ENCODE measurements at places on chromosomes 13 and 19. TPM values are rescaled to one million over a fixed set of nuclear protein-coding genes. Genes with fewer than 3 reads are reported as not detected.

ZNF723 gene
- total RNA-seq, result not detected

UTP14C gene
- total RNA-seq, result 26.0 TPM

FFAR2 gene
- 0.92 TPM for total RNA-seq

MCF2L gene
- total RNA-seq, result 34.9 TPM

ENOX1 gene
- 0.41 TPM for total RNA-seq

LRRC63 gene
- total RNA-seq, result 3.6 TPM

GRCh38 chr19:53365899-53366493, 491 bp downstream of the ZNF525 start:
- H3K36me3 ChIP-seq, result no peaks in the 10 kb centered on the region
- peak overlapping the region; percentile 84 for H3K4me3 ChIP-seq
- H3K27ac ChIP-seq, result peak overlapping the region; percentile 66
- no peaks in the 10 kb centered on the region for H3K4me1 ChIP-seq
- H3K27me3 ChIP-seq, result no peaks in the 10 kb centered on the region

GRCh38 chr19:47093841-47094240, 19.7 kb downstream of the ZC3H4 start:
- peaks cover 54% of the 10 kb centered on the region for H3K4me1 ChIP-seq
- peaks cover 19% of the 10 kb centered on the region for H3K36me3 ChIP-seq
- H3K4me3 ChIP-seq, result no peak overlapping the region
- no peaks in the 10 kb centered on the region for H3K27me3 ChIP-seq

DNA sequence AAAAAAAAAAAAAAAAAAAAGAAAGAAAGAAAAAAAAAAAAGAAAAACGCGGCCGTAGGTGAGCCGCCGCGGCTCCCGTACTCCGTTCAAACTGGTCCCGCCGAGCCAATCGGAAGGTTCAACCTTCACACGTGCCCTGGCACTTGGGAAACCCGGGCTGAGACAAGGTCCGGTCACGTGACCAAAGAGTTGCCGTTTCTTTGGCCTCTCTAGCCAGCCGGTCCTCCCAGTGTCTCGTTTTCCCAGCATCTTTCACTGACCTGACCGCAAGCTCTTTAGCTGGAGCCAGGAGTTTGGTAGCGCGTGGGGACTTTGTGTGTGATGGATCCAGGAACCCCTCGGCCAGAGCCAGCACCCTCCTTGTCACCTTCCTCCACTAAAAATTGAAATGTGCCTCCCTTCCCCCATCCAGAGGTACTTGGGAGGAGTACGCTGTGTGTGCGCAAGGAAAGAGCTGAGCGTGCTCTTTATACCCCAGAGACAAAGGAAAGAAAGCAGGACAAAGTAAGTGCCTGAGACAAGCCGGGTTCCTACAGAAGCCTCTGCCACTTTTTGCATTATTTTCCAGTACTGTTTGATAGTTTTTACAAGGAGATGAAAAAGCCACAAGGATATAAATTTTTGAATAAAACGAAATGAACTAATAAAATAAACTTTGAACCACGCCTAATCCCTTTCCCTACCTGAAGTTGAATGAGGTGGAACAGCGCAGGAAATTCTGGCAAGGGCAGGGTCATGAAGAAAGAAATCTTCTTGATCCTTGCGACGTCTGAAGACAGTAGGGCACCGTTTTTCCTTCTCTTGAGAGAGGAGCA, 959 bp downstream of the TNPO2 start:
- H3K36me3 ChIP-seq, result peaks cover 13% of the 10 kb centered on the region
- peak overlapping the region; percentile 94 for H3K4me3 ChIP-seq
- peak overlapping the region; percentile 95 for H3K27ac ChIP-seq
- peaks cover 21% of the 10 kb centered on the region for H3K4me1 ChIP-seq
- DNase-seq, result peak; percentile 94
- no peaks in the 10 kb centered on the region for H3K27me3 ChIP-seq

- H3K4me3 ChIP-seq, result no peak overlapping the region
- no peaks in the 10 kb centered on the region for H3K4me1 ChIP-seq
- DNase-seq, result no peak
- no peak overlapping the region for H3K27ac ChIP-seq
Observed at GRCh38 chr13:64371045-64371444, 2859.1 kb downstream of the PCDH9 start.

DNA sequence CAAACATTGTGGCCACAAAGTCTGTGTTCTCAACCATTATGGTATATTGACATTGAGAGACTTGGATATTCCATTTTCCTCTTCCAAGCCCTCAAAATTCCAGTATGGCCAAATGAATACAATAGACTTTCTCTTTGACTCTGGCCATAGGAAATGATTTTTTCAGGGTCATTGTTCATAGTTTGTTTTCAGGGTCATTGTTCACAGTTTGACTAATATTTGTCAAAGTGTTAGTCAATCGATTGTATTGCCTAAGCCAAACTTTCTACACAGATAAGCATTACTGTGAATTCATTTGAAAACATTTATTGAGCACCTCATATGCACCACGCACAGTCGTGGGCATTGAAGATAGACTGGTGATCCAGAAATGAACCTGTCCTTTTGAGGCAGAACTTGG, 22.9 kb upstream of the FAM216B start:
- H3K4me3 ChIP-seq, result no peak overlapping the region
- H3K27ac ChIP-seq, result no peak overlapping the region
- no peak for DNase-seq
- no peaks in the 10 kb centered on the region for H3K36me3 ChIP-seq
- no peaks in the 10 kb centered on the region for H3K4me1 ChIP-seq
- H3K27me3 ChIP-seq, result no peaks in the 10 kb centered on the region

DNA sequence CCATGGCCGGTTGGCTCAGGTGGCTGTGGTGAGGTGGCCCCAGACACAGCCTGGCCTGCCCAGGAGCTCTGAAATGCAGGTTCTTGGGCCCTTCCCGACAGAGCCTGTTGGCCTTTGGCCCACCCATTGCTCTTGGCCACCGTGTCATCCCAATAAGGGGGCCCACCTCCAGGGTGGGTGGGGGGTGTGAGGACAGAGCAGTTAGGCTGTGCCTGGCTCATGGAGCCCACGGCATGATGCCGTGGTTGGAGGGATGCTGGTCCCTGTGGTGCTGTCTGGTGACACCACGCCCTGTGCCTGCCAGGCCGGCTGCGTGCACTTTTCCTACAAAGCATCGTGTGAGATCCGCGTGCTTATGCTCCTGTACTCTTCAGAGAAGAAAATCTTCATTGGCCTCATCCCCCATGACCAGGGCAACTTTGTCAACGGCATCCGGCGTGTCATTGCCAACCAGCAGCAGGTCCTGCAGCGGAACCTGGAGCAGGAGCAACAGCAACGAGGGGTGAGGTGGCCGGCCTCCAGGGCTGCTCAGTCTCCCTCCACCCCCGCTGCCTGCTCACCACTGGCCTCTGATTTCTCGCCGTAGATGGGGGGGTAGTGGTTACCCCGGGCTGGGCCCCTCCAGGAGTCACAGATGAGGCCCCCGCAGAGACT, 7.6 kb downstream of the PNKP start:
- peaks cover under 1% of the 10 kb centered on the region for H3K4me1 ChIP-seq
- H3K27ac ChIP-seq, result no peak overlapping the region
- H3K36me3 ChIP-seq, result peaks cover 65% of the 10 kb centered on the region
- no peaks in the 10 kb centered on the region for H3K27me3 ChIP-seq
- DNase-seq, result no peak
- H3K4me3 ChIP-seq, result no peak overlapping the region

- no peak overlapping the region for H3K4me3 ChIP-seq
- peaks cover 4% of the 10 kb centered on the region for H3K4me1 ChIP-seq
- no peaks in the 10 kb centered on the region for H3K36me3 ChIP-seq
- H3K27me3 ChIP-seq, result no peaks in the 10 kb centered on the region
Observed at GRCh38 chr13:41413872-41414271, 43.5 kb upstream of the RGCC start.

- H3K4me3 ChIP-seq, result no peak overlapping the region
- H3K27ac ChIP-seq, result no peak overlapping the region
- H3K4me1 ChIP-seq, result peaks cover 21% of the 10 kb centered on the region
- no peaks in the 10 kb centered on the region for H3K36me3 ChIP-seq
- DNase-seq, result no peak
Observed at GRCh38 chr13:114076329-114077090, 55.9 kb downstream of the RASA3 start.

DNA sequence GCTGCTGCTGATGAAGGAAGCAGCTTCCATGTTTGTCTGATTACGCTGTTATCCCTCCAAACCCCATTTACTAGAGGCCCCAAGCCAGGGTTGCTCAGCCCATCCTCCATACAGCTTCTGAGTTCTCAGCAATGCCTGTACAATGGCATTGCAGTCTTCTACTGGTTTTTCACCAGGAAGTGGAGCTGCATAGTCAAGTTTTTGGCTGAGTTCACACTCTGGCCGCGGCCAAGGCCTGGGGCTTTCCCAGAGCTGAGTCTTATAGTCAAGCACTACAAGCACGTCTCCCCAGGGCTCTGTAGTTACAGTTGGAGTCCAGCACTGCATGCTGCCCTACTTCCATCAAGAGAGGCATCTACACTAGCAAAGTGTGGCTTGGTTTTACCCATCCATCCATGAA, 182.5 kb downstream of the POU4F1 start:
- no peaks in the 10 kb centered on the region for H3K36me3 ChIP-seq
- H3K4me3 ChIP-seq, result no peak overlapping the region
- no peaks in the 10 kb centered on the region for H3K4me1 ChIP-seq
- no peak overlapping the region for H3K27ac ChIP-seq
- no peak for DNase-seq

GRCh38 chr13:28856287-28856686, 36.1 kb downstream of the MTUS2 start:
- H3K4me1 ChIP-seq, result no peaks in the 10 kb centered on the region
- no peaks in the 10 kb centered on the region for H3K36me3 ChIP-seq
- H3K4me3 ChIP-seq, result no peak overlapping the region
- H3K27me3 ChIP-seq, result no peaks in the 10 kb centered on the region
- no peak overlapping the region for H3K27ac ChIP-seq

DNA sequence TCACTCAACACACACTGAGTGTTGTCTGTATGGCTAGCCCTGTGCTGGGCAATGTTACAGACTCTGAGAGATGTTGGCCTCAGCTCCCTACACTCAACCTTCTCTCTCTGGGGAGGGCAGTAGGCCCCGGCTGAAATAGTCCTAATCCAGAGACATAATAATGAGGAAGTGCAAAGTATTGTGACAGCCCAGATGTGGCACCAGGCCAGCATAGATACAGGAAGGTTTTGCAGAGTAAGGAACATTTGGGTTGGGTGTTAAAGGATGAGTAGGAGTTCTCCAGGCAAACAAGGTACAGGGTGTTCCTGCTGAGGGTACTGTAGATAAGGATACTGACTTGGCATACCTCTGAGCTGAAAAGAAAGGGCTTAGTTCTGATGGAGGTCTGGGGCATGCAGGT, 2.4 kb downstream of the LIN7B start:
- DNase-seq, result no peak
- no peaks in the 10 kb centered on the region for H3K27me3 ChIP-seq
- H3K4me3 ChIP-seq, result no peak overlapping the region
- H3K4me1 ChIP-seq, result peaks cover 17% of the 10 kb centered on the region
- H3K27ac ChIP-seq, result no peak overlapping the region

DNA sequence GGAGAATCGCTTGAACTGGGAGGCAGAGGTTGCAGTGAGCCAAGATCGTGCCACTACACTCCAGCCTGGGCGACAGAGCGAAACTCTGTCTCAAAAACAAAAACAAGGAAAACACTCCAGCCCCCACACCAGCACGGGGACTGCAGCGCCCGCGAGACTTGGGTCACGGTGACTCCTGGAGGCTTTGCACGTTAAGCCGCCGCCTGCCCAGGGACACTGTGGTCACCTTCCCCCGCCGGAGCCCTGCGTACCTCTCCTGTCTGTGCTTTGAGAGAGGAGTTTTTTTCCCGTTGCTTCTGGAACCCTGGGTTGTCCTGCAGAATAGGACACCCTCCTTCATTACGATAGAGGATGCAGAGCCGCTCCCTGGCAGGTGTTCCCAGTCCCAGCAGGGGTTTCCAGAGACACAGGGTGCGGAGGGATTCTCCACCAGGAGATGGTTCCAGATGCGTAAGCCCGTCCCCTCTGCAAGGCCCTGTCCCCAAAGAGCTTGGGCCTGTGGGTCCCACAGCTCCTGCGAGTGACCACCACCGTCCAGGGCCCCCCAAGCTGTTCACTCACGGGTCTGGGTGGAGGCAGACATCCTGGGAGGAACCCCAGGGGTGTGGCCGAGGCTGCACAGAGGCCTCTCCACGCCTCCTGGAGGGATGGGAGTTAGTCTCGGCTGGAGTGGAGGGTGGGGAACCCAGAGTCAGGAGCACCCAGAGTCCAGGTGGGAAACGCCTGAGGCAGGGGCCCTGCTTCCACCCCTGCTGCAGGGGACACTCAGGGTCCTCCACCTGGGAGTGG, 42.8 kb upstream of the NDUFS7 start:
- no peak overlapping the region for H3K4me3 ChIP-seq
- H3K4me1 ChIP-seq, result no peaks in the 10 kb centered on the region
- H3K27me3 ChIP-seq, result no peaks in the 10 kb centered on the region

- no peak for DNase-seq
- peaks cover 12% of the 10 kb centered on the region for H3K4me1 ChIP-seq
- no peaks in the 10 kb centered on the region for H3K36me3 ChIP-seq
- peak overlapping the region; percentile 62 for H3K4me3 ChIP-seq
Observed at GRCh38 chr13:80133631-80134261, 207.2 kb downstream of the SPRY2 start.

DNA sequence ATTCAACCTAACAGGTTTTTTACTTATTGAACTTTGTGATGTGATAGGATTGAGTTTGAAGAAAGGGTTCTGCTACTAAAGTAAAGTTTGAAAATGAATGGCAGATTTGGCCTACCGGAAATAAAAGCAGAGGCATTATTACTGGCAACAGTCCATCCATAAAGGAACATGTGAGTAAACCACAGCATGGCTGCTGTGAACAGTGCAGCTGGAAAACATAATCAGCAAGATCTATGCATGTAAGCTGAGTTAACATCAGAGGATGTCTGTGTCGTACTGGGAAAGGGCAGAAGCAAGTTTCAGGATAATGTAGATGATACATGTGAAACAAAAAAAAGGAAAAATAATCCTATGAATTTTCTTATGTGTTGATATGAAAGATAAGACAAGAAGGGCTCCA, 87.6 kb downstream of the CYSLTR2 start:
- no peaks in the 10 kb centered on the region for H3K27me3 ChIP-seq
- H3K36me3 ChIP-seq, result no peaks in the 10 kb centered on the region
- no peak overlapping the region for H3K4me3 ChIP-seq
- no peak overlapping the region for H3K27ac ChIP-seq
- H3K4me1 ChIP-seq, result no peaks in the 10 kb centered on the region
- no peak for DNase-seq

DNA sequence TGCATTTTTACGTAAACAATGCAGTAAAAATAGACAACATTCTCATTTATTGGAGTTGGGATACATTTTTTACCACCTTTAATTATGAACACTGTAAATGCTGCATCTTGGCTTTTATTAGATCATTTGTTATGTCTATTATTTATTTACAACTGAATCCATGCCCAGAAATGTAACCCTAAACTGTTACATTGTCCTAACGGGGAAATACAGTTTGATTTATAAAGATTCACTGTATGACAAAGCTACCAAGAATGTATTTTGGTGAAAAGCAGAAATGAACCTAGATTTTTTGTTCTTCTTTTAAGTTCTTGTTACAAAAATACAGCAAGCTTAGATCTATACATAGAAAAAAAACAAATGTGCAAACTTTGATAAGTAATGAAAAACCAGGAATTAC, 1.1 kb downstream of the METTL21C start:
- H3K4me3 ChIP-seq, result no peak overlapping the region
- no peak for DNase-seq
- H3K4me1 ChIP-seq, result no peaks in the 10 kb centered on the region
- H3K27me3 ChIP-seq, result no peaks in the 10 kb centered on the region
- H3K27ac ChIP-seq, result no peak overlapping the region

GRCh38 chr19:1523412-1524286, at the start of gene PLK5:
Gene PLK5 (plus strand): TSS chr19:1524077. CDS start chr19:1526997, 2,920 bp downstream.
- no peak within 1 kb of the TSS for H3K4me3 ChIP-seq
- no peak within 1 kb of the TSS for H3K27ac ChIP-seq
- no peak for DNase-seq
- H3K4me1 ChIP-seq, result peaks cover 6% of the 10 kb centered on the region
- H3K27me3 ChIP-seq, result no peaks in the 10 kb centered on the region

All from thoracic aorta (tissue), 2 donors.